ENCODE measurements at places on chromosomes 5 and 9. TPM values are rescaled to one million over a fixed set of nuclear protein-coding genes. Genes with fewer than 3 reads are reported as not detected.

- peak; percentile 99 for DNase-seq
Observed at GRCh38 chr9:121398374-121398773, 28.3 kb upstream of the STOM start.

DNA sequence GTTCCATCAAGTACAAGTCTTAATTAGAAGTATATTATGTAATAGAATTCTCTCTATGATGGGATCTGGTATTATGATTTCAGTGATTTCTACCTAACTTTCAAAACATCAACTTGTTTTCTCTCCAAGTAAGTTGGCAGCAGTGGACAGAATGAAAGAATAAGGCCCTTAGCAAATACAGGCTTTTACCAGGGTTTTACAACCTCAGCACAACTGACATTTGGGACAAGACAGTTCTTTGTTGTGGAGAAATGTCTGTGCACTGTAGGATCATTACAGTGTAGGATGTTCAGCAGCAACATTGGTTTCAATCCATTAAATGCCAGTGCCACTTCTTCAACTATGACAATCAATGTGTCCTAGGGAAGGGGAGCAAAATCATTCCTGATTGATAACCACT, 48.8 kb downstream of the MLANA start:
- no peak for DNase-seq

DNA sequence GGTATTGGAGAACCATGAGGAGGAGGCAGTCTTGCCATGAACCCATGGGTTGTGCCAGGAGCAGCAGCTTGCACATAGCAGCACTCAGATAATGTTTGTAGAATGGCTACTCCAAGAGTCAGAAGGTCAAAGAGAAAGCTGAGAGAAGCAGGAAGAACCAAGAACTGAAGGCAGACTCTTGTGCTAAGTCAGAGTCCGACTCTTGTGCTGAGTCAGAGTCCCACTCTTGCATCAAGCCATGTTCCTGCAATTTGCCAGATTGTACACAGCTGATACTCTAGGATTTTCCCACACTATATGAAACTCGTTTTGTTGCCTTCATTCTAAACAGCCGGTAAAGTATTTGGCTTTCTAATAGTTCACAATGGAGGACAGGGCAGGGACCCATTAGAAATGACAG, 26.2 kb upstream of the HSPA9 start:
- peak; percentile 79 for DNase-seq

DNA sequence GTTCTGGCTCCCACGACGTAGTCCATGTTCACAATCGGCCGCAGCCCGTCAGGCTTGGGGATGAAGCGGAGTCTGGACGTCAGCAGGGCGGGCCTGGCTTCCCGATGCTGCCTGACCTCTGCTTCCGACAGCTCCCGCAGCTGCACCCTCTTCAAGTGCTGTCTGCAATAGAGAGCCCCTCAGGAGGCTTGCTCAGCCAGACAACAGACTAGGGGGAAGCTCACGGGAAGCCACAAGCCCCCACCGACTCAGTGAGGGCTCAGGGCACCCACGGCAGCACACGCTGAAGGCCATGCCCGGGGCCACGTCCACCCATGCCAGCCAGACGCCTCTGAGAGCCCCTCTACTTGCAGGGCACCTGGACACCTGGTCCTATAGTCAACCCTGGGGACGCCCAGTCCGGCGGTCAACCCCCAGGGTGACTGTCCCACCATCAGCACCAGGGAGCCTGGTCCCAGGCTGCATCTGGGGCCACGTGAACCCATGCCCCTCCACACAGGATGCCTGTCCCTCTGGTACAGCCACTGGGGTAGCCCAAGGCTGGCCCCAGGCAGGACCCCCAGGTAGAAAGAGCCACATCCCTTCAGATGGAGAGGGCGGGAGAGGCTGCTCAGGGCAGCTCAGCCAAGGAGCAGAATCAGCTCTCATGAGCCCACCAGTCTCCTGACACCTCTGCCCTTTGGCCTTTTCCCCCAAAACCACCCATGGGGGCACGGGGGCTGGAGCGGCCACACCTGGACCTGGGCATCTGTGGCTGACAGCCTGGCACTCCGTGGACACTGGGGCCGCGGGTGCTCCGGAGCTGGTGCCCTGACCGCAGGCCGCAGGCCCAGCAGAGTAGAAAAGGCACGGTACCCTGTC, 14.5 kb downstream of the TERT start:
- peak; percentile 63 for DNase-seq

GRCh38 chr5:39714036-39714698, 289.4 kb upstream of the DAB2 start:
- peak; percentile 49 for DNase-seq

Gene FOXD4L5
- 0.09 TPM for total RNA-seq

Gene CCL28
- 0.05 TPM for total RNA-seq

Gene DEPDC1B
- 7.3 TPM for total RNA-seq

Gene SLCO6A1
- not detected for total RNA-seq

Gene EIF4E1B
- total RNA-seq: not detected

Gene C9orf72
- total RNA-seq: 2.1 TPM
